ENCODE measurements at places on chromosomes 13 and 19. TPM values are rescaled to one million over a fixed set of nuclear protein-coding genes. Genes with fewer than 3 reads are reported as not detected.
A peak's percentile ranks its signal among the peaks of the same experiment; 100 is the strongest.

LILRA5 gene
- 1.3 TPM for total RNA-seq

DNA sequence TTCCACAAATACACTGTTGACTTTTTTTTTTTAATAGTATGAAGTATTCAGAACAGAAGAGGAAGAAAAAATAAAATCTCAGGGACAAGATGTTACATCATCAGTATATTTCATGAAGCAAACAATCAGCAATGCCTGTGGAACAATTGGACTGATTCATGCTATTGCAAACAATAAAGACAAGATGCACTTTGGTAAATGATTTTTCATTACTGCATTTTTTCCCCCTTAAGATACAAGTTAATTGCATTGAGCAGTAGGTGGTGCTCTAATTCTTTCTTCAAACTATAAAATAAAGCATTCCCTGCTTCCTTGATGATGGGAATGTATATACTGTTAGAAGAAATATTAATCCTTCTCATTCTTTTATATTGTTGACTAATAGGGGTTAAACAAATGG, 17.1 kb downstream of the UCHL3 start:
- H3K27me3 ChIP-seq = no peaks in the 10 kb centered on the region
- no peaks in the 10 kb centered on the region for H3K4me1 ChIP-seq
- DNase-seq = no peak
- H3K36me3 ChIP-seq = peaks cover 66% of the 10 kb centered on the region
- H3K27ac ChIP-seq = no peak overlapping the region

TUBB4A gene
- total RNA-seq = 0.54 TPM

SUPT20H gene
- total RNA-seq = 27.5 TPM

- H3K4me3 ChIP-seq = peak overlapping the region; percentile 33
- H3K4me1 ChIP-seq = peaks cover 9% of the 10 kb centered on the region
- peak; percentile 77 for DNase-seq
- no peak overlapping the region for H3K27ac ChIP-seq
- H3K36me3 ChIP-seq = no peaks in the 10 kb centered on the region
- H3K27me3 ChIP-seq = peaks cover 28% of the 10 kb centered on the region
Observed at GRCh38 chr19:45677351-45678230, 9.6 kb downstream of the GIPR start.

LYPD3 gene
- 0.77 TPM for total RNA-seq

C2CD4C gene
- total RNA-seq = 0.71 TPM

FUT1 gene
- total RNA-seq = 3.2 TPM

DNA sequence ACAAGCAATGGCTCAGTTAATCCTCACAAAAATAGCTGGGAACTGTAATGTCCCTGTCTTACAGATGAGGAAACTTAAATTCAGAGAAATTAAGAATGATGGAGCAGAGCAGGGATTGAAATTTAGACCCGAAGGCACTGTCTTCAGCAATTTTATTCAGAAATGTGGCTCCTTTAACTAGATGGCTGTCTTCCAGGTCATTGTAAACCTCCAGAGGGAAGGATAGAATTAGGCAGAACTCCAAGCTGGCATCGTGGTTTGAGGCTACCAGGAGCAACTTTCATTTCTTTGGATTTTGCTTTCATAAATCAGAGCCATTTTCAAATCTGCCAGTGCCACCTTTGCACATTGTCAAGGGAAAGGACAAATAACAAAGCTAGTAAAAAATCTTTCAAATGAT, 339.0 kb downstream of the DCT start:
- H3K27me3 ChIP-seq = no peaks in the 10 kb centered on the region
- no peak overlapping the region for H3K4me3 ChIP-seq
- DNase-seq = no peak
- no peak overlapping the region for H3K27ac ChIP-seq
- no peaks in the 10 kb centered on the region for H3K4me1 ChIP-seq
- no peaks in the 10 kb centered on the region for H3K36me3 ChIP-seq

ZNF135 gene
- total RNA-seq = 2.9 TPM

- DNase-seq = no peak
- H3K27ac ChIP-seq = no peak overlapping the region
- H3K27me3 ChIP-seq = peaks cover 3% of the 10 kb centered on the region
- no peak overlapping the region for H3K4me3 ChIP-seq
- no peaks in the 10 kb centered on the region for H3K36me3 ChIP-seq
Observed at GRCh38 chr13:20911037-20911436, 8.5 kb upstream of the XPO4 start.

ZNF709 gene
- total RNA-seq = 1.4 TPM

DNA sequence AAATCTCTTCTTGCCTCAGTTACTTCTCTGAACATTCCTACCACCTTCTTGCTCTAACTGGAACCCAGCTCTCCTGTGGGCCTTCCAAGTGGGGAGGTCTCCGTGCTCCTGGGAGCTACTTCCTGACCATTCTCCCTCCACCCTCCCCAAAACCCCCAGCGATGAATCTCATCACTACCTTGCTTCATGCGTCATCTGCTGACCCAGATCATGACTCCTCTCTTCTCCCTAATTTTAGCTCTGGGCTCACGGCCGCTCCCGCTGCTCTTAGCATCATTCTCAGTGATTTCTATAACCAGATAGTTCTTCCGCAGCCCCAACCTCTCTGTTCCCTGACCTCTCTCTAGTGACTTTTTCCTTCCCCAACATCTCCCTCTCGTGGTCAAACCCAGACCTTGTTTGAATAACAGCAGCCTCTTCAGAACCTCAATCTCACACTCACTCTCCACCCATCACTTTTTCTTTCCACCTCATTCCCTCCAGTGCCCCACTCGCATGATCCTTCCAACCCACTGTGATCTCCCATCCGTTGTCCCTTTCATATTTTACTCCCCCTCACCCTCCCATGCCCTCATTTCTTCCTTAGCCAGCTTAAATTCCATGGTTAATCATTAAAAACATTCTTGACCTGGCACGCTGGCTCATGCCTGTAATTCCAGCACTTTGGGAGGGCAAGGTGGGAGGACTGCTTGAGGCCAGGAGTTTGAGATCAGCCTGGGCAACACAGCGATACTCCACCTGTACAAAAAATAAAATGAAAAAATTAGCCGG, 21.8 kb downstream of the MRPS12 start:
- no peak for DNase-seq
- no peak overlapping the region for H3K27ac ChIP-seq
- no peaks in the 10 kb centered on the region for H3K27me3 ChIP-seq
- no peak overlapping the region for H3K4me3 ChIP-seq
- H3K36me3 ChIP-seq = no peaks in the 10 kb centered on the region

ERFL gene
- total RNA-seq = not detected

- H3K4me1 ChIP-seq = no peaks in the 10 kb centered on the region
- H3K27me3 ChIP-seq = no peaks in the 10 kb centered on the region
- no peaks in the 10 kb centered on the region for H3K36me3 ChIP-seq
- H3K27ac ChIP-seq = peak overlapping the region; percentile 68
Observed at GRCh38 chr13:75762955-75763354, 126.8 kb downstream of the LMO7 start.

CLDND2 gene
- total RNA-seq = 0.46 TPM

MEIOSIN gene
- total RNA-seq = not detected

- peak overlapping the region; percentile 93 for H3K27ac ChIP-seq
- no peaks in the 10 kb centered on the region for H3K4me1 ChIP-seq
- DNase-seq = no peak
- no peaks in the 10 kb centered on the region for H3K36me3 ChIP-seq
- H3K27me3 ChIP-seq = no peaks in the 10 kb centered on the region
- no peak overlapping the region for H3K4me3 ChIP-seq
Observed at GRCh38 chr19:45477713-45478453, 10.1 kb downstream of the FOSB start.

CEACAM3 gene
- not detected for total RNA-seq

ADGRE2 gene
- total RNA-seq = 1.6 TPM

- peaks cover 8% of the 10 kb centered on the region for H3K27me3 ChIP-seq
- H3K36me3 ChIP-seq = no peaks in the 10 kb centered on the region
- peak overlapping the region; percentile 94 for H3K27ac ChIP-seq
- peak; percentile 82 for DNase-seq
- H3K4me1 ChIP-seq = peaks cover 21% of the 10 kb centered on the region
Observed at GRCh38 chr13:20127562-20128458, 33.0 kb downstream of the GJA3 start.

LILRB2 gene
- total RNA-seq = 1.1 TPM

DNA sequence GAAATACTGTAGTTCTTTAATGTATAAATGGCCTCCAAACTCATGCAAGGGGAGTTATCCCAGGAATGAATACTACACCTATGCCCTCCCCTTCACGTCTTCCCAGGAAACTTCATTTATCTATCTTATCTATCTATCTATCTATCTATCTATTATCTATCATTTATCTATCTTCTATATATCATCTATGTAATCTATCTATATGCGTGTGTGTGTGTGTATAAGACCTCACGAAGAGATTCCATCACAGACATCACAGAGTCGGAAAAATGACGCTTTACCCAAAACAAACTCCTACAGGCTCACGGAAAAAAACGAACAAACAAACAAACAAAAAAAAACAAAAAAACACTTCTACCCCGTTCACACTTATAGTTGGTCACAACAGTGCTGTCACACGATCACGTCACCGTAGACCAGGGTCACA, 486 bp downstream of the ZNF529 start:
- peak overlapping the region; percentile 90 for H3K27ac ChIP-seq
- peak overlapping the region; percentile 79 for H3K4me3 ChIP-seq
- DNase-seq = no peak
- peaks cover 27% of the 10 kb centered on the region for H3K4me1 ChIP-seq

IRGC gene
- total RNA-seq = not detected

KLK14 gene
- not detected for total RNA-seq
